ENCODE measurements at places on chromosomes 1 and 21.
A peak's percentile ranks its signal among the peaks of the same experiment; 100 is the strongest.

GRCh38 chr1:223109581-223110026 is 33.4 kb downstream of the TLR5 start:
- DNase-seq: peak; percentile 48

DNA sequence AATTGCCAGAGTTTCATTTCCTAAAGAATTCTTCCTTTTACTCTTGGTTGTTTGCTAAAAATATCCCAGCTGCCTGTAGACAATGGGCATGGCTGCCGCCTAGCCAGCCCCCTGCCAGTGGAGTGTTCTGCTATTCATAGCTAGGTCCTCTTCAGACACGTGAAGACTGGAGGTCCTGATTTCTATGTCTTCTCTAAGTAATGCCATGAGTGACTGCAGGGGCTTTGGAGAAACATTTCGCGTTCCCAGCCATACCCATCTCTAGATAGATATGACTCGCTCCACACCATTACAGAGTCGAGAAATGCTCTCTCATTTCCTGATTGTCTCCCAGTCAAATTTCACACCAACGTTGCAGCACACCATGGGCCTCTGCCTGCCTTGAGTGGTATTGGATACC is 99.5 kb upstream of the BACE2 start:
- peak; percentile 24 for DNase-seq

- DNase-seq: peak; percentile 66
Observed at GRCh38 chr1:33111965-33112364, 31.0 kb downstream of the AZIN2 start.

- no peak for DNase-seq
Observed at GRCh38 chr1:208025031-208025430, 114.1 kb upstream of the CD34 start.

GRCh38 chr1:207424570-207425131 is 29.5 kb upstream of the CR2 start:
- no peak for DNase-seq

DNA sequence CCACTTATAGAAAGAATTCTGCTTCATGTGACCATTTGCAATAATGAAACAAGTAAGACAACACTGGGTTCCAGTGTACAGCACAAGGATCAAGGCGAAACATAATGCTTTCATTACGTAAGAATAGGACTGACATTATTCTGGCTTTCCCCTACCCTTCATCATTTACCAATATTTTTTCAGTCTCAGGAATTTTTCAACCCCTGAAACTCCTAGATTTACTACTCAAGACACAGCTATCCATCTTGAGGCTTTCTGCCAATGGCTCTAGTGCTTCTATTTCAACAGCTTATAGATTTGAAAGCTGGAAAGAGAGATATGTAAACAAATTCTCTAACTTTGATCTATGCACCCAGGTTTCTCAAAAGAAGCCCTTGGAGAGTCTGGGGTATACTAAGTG is 48.4 kb downstream of the WLS start:
- no peak for DNase-seq

- no peak for DNase-seq
Observed at GRCh38 chr1:62241371-62242131, 46.9 kb downstream of the L1TD1 start.

- DNase-seq: peak; percentile 79
Observed at GRCh38 chr1:6052543-6053205, 7.0 kb downstream of the KCNAB2 start.

DNA sequence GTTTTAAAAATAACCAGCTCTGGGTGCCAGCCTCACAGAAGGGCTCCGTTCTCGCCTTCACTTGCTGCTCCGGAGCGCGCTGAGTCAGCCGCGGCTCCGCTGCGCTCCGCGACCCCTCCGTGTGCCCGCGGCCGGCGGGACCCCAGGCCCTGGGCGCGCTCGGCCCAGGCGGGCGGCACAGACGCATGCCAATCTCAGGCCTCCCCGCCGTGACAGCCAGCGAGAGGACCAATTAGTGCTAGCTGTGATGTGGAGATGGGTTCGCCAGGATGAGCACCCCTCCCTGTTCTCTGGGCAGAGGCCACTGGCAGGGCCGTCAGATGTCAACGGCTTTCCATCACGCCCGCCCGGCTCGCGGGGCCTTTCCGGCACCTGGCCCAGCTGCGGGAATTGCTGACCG is 293.8 kb downstream of the SPATA17 start:
- no peak for DNase-seq

- DNase-seq: no peak
Observed at GRCh38 chr1:208117826-208118225, 126.4 kb downstream of the PLXNA2 start.

DNA sequence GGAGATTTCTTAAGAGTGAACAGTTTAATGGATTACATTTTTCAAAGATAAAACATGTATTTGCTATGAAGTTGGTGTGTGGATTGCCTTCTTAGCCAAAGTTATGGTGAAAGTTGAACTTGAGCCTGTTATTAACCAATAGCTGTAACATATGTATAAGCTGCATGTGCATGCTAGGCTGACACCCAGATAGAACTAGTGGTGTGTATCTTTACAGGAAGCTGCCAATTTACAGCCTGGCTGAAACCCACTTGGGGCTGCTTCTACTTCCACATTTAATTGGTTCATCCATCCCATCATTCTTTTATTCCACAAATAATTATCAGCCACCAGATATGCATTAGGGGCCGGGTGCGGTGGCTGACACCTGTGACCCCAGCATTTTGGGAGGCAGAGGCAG is 3.3 kb downstream of the PLA2G5 start:
- no peak for DNase-seq

DNA sequence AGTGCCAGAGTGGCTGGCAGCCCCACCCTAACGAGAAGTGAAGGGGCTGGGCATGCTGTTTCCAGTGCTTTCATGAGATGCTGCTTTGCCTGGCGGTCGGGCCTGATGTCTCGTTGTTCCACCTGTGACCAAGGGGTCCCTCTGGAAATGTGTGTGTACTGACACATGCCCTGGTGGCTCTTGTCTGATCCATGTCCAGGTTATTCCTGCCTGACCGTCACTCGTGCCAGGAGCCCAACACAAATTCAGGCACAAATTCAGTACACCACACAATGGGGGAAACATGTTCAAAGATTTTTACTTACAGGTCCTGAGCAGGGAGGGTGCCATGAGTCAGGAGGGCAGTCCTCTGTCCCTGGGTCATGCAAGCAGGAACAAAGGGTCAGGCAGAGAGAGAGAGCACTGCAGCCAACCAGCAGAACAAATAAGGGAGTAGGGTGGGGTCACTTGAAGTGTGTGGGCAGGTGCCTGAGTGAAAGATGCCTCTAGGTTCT is 76.3 kb downstream of the ADARB1 start:
- no peak for DNase-seq

DNA sequence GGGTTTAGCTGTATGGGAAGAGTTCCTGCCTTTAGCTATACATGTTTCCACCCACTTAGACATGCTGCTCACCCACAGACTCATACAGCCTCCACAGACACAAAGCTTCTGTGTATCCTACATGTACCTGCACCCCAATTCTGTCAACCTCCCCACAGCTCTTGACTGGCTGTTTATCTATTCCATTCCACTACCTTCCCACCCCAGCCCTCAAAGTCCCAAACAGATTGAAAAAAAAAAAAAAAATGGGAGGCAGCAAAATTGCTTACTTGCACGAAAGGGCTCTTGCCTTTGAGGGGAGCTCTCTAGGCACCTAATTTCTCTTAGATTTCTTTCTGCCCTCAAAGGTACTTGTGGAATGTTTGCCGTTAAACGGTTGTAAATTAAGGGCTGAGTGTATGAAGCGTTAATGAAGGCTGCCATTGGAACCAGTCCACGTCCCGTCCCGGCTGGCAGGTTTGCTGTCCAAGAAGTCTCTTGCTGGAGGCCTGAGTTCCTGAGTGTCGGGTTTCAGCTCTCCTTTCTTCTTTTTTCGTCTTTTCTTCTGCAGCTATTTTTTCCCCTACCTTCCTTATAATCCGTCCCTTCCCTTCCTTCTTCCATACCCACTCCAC is 43.6 kb downstream of the PBX1 start:
- peak; percentile 37 for DNase-seq

- peak; percentile 70 for DNase-seq
Observed at GRCh38 chr1:9724706-9725476, 73.4 kb downstream of the PIK3CD start.

DNA sequence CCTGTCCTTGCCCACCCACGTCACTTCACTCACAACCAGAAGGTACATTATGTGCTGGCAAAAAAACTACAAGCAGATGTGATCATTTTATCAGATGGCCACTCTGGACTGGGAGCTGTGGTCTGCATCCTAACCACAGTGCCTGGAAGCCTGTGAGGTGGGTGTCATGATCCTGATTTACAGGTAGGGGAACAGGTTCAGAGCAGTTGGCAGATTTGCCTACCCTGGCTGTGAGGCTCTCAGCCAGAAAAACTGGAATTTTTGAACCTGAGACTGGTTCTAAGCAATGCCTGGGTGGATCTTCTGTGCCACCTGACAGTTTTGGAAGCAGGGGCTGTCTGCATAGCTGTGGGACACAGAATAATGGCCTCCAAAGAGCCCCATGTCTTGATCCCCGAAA is 150.8 kb downstream of the SYF2 start:
- DNase-seq: peak; percentile 30

DNA sequence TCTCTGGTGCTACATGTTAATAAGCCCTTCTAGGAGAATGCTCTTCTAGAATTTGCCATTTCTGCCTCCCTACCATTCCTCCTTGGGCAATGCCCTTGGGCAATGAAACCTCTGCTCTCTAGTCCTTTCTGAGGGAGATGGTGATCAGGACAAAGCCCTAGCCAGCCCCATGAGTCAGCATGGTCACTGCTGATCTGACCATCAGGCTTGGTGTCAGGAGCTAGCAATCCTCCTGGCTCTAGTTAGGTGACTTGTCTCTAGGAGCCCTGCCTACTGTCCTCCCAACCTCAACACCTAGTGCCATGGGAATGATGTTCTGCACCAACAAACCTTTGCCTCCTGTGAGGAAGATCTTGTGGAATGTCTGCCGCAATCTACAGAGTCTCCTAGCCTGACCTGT is 89.8 kb downstream of the NMNAT2 start:
- DNase-seq: no peak

DNA sequence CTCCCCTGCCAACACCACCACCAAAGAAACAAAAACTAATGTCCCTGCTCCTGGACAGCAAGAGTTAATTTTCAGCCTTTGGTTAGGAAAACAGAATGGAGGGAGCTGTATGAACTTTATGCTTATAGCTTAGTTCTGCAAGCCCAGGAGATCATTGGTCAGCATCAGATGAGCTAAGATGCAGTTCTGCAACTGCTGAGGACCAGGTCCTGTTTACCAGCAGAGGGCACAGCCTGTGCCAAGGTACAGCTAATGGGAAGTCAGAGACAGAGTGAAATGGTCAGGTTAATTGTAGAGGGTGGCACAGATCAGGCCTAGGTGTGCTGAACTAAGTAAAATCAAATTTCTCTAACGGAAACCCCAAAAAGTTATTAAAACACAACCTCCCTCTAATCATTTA is 161.3 kb downstream of the ROR1 start:
- DNase-seq: peak; percentile 53

GRCh38 chr1:181514298-181515290 is 31.3 kb downstream of the CACNA1E start:
- no peak for DNase-seq

- no peak for DNase-seq
Observed at GRCh38 chr1:61981870-61982660, 212.6 kb upstream of the L1TD1 start.

DNA sequence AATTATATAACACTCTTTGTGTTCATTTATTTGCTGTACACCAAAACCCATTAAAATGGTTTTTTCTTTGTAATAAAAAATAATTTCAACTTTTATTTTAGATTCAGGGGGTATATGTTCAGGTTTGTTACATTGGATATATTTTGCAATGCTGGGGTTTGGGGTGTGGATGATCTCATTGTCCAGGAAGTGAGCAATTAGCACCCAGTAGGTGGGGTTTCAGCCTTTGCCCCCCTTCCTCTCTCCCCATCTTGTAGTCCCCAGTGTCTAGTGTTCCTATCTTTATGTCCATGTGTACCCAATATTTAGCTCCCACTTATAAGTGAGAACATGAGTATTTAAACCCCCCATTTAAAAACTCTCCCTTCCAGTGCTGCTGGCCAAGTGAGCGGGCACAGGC is 184.6 kb downstream of the RHOU start:
- DNase-seq: no peak

DNA sequence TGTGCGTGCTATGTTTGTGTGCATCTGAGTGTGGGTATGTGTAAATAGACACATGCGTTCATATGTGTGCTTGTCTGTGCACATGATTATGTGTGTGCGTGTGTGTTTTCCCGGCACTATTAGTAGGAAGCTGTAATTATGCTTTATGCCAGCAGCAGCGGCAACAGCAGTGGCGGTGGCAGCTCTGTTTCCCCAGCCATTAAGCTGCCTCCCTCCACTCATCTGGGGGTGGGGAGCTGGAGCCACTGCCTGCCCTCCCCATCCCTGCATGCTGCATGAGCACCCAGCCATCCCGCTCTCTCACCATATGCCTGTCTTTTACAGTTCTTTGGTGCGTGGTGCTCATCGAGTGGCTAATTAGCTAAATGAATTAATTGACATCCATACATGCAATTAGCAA is 30.5 kb upstream of the ACOT11 start:
- no peak for DNase-seq

- no peak for DNase-seq
Observed at GRCh38 chr1:179026813-179027669, 1.3 kb downstream of the FAM20B start.

GRCh38 chr1:79982211-79982610 is 975.7 kb upstream of the ADGRL4 start:
- DNase-seq: no peak

DNA sequence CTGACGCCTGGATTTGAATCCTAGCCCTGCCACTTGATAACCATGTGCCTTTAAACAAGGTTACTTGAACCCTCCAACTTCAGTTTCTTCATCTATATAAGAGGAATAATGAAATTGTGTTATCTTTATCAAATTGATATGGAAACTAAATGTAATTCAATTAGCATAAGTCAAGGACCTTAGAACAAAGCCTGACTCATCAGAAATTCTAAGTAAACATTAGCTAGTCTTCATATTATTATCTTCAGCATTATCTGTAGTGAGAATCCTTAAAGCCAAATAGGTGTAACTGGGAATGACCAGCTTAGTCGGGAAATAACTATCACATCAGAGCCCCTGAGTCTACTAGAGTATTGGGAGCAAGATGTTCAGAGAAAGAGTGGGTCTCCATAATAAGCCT is 6.6 kb downstream of the SELL start:
- DNase-seq: no peak

DNA sequence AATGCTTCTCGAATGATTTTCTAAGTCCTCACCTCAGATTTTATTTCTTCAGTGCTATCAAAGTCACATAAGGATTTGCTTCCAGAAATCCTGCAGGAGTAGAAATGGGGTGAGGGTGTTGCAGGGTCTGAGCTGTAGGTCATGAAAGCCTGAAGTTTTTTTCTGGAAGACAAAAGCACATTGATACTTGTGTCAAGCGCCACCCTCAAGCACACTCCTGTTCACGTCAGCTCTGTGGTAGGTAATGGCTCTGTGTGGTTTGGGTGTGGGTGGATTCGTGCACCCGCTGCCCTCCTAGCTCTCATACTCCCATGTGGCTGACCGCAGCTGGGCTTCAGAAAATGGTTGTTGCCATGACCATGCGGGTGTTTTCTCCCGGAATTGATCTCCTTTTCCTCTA is 39.9 kb downstream of the AKNAD1 start:
- no peak for DNase-seq

Data from epithelial cell of esophagus (primary cell).